ENCODE measurements at places on chromosomes 7 and 10.
A peak's percentile ranks its signal among the peaks of the same experiment; 100 is the strongest.

GRCh38 chr10:46305986-46306385 lies 19.2 kb downstream of the ANTXRL start:
- DNase-seq, result no peak

GRCh38 chr7:45923290-45923689 lies 2.2 kb upstream of the IGFBP3 start:
- peak; percentile 57 for DNase-seq

GRCh38 chr7:36295090-36295489 lies 94.6 kb upstream of the ANLN start:
- no peak for DNase-seq

GRCh38 chr10:103967448-103968071 lies 620 bp downstream of the SLK start:
- DNase-seq, result no peak

DNA sequence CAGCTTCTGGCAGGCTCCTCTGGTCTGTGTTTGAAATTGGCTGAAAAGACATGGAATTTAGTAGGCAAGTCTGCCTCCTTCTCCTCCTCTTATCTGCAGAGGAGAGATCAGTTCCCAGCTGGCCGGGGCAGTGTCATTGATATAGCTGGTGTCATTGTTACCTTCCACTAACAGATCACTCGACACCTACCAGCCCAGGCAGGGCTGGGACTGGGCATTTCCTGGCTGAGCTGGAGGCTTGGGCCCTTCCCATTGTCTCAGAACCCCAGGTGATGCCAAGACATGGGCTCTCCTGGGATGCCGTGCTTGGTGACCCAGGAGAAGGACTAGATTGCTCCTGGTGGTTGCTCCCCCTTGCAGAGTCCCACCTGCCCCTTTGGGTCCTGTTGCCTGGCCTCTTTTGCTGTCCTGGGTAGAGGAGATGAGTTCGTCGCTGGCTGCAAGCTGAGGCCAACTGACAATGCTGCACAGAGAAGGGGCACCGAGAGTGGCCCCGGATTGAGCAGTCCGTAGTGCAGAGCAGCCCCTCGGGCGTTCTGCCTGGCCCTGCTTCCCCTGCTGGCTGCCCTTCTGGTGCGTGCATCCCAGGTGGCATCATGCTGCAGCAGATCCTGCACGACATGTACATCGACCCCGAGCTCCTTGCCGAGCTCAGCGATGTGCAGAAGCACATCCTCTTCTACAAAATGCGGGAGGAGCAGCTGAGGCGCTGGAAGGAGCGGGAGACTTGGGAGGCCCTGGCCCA lies at the start of gene SH2D4B:
TSS of gene SH2D4B (plus strand) at position 167 of the 745 bp plus-strand sequence. CDS start at position 597, 430 bp downstream.
- no peak for DNase-seq

GRCh38 chr10:642186-642890 lies 47.1 kb downstream of the DIP2C start:
- no peak for DNase-seq

GRCh38 chr7:7651479-7651878 lies 10.9 kb downstream of the UMAD1 start:
- no peak for DNase-seq

DNA sequence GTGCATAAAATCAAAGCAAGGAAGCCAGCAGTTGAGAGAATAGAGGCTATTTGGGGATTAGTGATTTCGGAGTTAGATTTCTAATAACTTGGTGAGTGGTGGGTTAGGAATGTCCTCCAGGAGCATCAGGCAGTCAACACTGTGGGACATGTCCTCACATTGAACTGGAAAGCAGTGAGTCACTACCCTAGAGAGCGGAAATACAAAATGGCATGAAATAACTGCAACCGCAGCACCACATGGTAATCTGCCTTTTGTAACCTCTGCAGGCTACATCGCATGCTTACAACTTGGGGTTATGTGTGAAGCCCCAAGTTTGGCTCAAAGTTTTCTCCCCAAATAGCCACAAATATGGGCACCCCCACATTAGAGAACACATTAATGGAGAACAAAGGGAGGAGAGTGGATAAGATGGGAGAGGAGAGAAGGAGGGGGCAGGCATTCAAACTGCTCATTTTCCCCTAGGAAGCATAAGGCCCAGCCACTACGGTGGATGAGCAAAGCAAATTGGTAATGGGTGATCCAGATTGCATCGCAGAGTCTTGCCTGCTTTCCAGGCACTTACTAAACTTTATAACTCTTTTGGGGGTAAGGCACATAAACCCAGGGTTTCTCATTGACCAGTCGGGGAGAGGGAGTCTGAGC lies 22.0 kb upstream of the SLF2 start:
- peak; percentile 56 for DNase-seq
